Astrocyte (in vitro differentiated cells and primary cell): ENCODE measurements at places on chromosomes 2 and 18. TPM values are rescaled to one million over a fixed set of nuclear protein-coding genes. Genes with fewer than 3 reads are reported as not detected.

DNA sequence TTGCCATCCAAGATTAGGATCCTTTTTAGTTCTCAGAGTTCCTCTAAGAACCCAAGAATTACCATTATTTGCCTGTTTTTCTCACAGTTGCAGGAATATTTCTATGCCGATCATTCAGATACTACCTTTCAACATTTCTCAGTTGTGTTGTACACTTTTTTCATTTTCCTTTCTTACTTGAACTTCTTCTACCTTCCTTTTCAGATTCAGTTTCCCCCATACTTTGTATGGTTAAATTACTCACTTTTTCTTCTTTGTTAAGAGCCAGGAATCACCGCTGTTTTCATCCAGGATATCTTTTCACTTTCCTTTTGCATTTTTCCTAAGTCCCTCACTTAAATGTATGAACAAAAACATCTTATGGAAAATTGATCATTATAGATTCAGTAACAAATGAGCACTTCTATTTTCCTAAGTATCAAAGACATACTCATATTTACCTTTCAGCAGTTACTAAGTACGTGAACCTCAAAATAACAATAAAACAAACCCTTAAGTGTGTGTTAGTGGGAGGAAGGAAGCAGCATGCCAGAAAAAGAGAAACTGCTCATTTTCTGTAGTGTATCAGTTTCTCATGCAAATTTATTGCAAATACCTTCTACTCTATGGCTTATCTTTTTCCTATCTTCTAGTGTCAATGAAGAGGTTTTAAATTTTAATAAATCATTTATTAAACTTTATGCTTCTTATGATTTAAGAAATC, 64.3 kb upstream of the STAT1 start:
- no peak overlapping the region for H3K27ac ChIP-seq
- no peak for DNase-seq
- no peaks in the 10 kb centered on the region for H3K36me3 ChIP-seq
- no peaks in the 10 kb centered on the region for H3K27me3 ChIP-seq

GRCh38 chr2:169579044-169579443, 5.1 kb upstream of the PPIG start:
- H3K4me3 ChIP-seq = no peak overlapping the region
- no peaks in the 10 kb centered on the region for H3K36me3 ChIP-seq
- no peak overlapping the region for H3K27ac ChIP-seq

- H3K4me3 ChIP-seq = no peak overlapping the region
- H3K27ac ChIP-seq = no peak overlapping the region
- peaks cover 17% of the 10 kb centered on the region for H3K4me1 ChIP-seq
- H3K27me3 ChIP-seq = peaks cover 4% of the 10 kb centered on the region
- no peaks in the 10 kb centered on the region for H3K36me3 ChIP-seq
Measured at GRCh38 chr2:230905448-230906421, 19.3 kb downstream of the GPR55 start.

The CPO gene
- total RNA-seq = not detected in 2 replicates

DNA sequence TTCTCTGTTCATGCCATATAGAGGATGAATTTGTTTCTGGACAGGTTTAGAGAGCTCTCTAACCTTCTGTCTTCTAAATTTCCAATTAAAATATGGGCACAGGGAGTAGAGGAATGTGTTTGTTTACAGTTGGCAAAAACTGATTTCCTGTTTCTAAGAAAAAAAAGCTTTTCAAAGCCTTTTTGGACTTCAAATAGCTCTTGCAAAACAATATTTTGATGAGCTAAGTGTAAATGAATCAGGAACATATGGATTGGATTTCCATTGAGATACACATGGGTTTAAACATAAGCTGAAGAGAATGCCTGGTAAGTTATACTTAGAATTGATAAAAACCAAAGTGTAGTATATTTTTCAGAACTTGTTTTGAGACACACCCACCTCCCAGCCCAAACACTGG, 677.5 kb downstream of the NYAP2 start:
- no peaks in the 10 kb centered on the region for H3K27me3 ChIP-seq
- no peak for DNase-seq
- H3K4me1 ChIP-seq = peaks cover 23% of the 10 kb centered on the region
- H3K27ac ChIP-seq = no peak overlapping the region
- no peaks in the 10 kb centered on the region for H3K36me3 ChIP-seq
- H3K4me3 ChIP-seq = no peak overlapping the region

The FLACC1 gene
- total RNA-seq = 1.7 and 2.2 TPM in 2 replicates

- no peaks in the 10 kb centered on the region for H3K36me3 ChIP-seq
- no peak overlapping the region for H3K4me3 ChIP-seq
- DNase-seq = no peak
- H3K27me3 ChIP-seq = no peaks in the 10 kb centered on the region
Measured at GRCh38 chr2:217515615-217516309, 487.0 kb downstream of the TNS1 start.

DNA sequence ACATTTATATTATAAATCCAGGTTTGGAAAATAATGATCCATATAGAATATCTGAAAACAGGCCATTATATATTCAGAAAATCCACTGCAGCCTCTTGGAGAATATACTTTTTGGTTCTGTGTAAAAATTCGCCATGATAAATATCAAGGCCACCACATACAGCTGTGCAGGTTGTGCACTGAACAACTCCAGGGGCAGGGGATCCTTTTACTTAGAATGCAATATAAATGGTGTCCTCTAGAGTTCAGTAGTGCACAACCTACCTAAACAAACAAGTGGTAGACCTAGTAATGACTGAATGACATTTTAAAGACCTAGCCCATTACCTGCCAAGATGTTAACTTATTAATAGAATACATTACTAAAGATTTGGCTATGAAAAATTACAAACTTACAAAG, 22.4 kb downstream of the MOGAT1 start:
- no peaks in the 10 kb centered on the region for H3K4me1 ChIP-seq
- H3K4me3 ChIP-seq = no peak overlapping the region
- H3K36me3 ChIP-seq = no peaks in the 10 kb centered on the region
- H3K27me3 ChIP-seq = no peaks in the 10 kb centered on the region
- no peak overlapping the region for H3K27ac ChIP-seq

GRCh38 chr2:182240862-182241371, 185.9 kb downstream of the PDE1A start:
- no peaks in the 10 kb centered on the region for H3K27me3 ChIP-seq
- no peaks in the 10 kb centered on the region for H3K36me3 ChIP-seq
- H3K4me1 ChIP-seq = no peaks in the 10 kb centered on the region
- DNase-seq = peak; percentile 10
- H3K27ac ChIP-seq = no peak overlapping the region
- H3K4me3 ChIP-seq = no peak overlapping the region

DNA sequence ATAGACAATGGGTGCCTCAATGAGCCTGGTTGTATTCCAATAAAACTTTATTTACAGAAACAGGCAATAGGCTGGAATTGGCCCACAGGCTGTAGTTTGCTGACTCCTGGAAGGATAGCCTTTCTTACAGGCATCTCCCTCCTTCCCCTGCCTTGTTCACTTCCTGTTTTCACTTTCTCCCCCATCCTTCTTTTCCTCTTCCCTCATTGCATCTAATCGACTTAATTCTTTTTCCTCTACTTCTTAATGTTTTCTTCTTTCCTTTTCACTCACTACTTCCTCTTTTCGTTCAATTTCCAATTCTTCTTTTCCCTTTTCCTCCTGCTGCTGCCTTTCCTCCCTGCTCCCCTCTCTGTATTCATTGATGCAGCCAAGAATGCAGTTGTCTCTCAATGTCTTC, 70.0 kb downstream of the ABCA12 start:
- DNase-seq = no peak
- no peaks in the 10 kb centered on the region for H3K36me3 ChIP-seq
- no peak overlapping the region for H3K27ac ChIP-seq
- H3K4me3 ChIP-seq = no peak overlapping the region
